ENCODE measurements at places on chromosomes 12 and 14. TPM values are rescaled to one million over a fixed set of nuclear protein-coding genes. Genes with fewer than 3 reads are reported as not detected.

The CEBPE gene
- 0.08 TPM for total RNA-seq

The BBOF1 gene
- total RNA-seq, result 3.4 TPM

The TESPA1 gene
- total RNA-seq, result not detected

The P2RX7 gene
- not detected for total RNA-seq

The FAR2 gene
- total RNA-seq, result 0.34 TPM

The ACSM4 gene
- not detected for total RNA-seq

The TXNDC16 gene
- 0.92 TPM for total RNA-seq

The IAPP gene
- not detected for total RNA-seq

The HELB gene
- 1.3 TPM for total RNA-seq

The CISTR gene
- total RNA-seq, result not detected

The GPATCH2L gene
- 22.9 TPM for total RNA-seq

The PLEKHD1 gene
- 0.02 TPM for total RNA-seq
